OCI-LY7 (cell line): ENCODE measurements at places on chromosomes 5 and 9.

- no peak for DNase-seq
Observed at GRCh38 chr5:110769000-110769681, 30.3 kb downstream of the SLC25A46 start.

DNA sequence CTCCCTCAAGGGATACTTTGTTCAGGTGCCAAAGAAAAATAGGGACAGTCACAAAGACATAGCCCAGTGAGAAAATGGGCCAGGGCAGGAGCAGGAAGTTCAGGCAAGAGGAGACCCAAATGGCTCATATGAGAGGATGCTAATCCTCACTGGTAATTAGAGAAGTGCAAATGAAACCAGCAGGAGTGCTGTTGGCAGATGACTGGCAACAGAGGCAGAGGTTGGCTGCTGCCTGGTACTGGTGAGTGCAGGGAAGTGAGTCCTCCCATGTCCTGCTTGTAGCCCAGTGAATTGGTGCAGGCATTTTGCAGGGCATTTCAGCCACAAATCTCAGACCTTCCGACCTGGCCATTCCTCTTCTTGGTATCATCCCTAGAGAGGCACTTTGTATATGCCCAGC lies 23.5 kb downstream of the ODF2 start:
- no peak for DNase-seq

DNA sequence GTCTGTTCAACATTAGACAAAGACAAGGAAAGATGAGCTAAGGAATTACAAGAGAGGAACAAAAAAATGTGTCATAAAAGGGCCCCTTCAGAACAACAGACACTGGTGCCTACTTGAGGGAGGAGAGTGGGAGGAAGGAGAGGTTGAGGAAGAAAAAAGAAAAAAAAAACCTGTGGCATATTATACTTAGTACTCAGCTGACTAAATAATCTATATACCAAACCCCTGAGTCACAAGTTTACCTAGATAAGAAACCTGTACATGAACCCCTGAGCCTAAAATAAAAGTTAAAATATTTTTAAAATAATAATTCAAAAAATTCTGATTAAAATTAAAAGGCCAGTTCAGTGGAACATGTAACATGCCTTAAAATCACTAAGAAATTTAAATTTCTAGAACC lies 107.3 kb downstream of the MTREX start:
- no peak for DNase-seq

DNA sequence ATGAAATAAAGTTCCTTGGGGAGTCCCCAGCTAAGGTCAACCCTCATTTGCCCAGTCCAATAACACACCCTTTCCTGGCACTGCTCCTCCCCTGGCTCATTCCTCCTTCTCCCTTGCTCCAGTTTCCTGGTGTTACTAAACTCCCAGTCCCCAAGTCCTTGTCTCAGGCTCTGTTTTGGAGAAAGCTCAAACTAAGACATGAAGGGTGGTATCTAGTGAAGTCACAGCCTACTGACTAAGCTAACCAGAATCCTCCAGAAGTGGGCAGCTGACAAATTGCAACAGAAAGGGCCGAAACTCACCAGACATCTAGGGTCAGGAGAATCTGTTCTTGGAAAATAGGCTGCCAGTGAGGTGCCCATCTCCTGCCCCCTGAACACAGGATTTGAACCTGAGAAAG lies 118.7 kb upstream of the NEK6 start:
- no peak for DNase-seq

- no peak for DNase-seq
Observed at GRCh38 chr9:7347556-7347955, 452.0 kb downstream of the DMAC1 start.

- DNase-seq = no peak
Observed at GRCh38 chr9:72623156-72623555, 101.7 kb downstream of the TMC1 start.

DNA sequence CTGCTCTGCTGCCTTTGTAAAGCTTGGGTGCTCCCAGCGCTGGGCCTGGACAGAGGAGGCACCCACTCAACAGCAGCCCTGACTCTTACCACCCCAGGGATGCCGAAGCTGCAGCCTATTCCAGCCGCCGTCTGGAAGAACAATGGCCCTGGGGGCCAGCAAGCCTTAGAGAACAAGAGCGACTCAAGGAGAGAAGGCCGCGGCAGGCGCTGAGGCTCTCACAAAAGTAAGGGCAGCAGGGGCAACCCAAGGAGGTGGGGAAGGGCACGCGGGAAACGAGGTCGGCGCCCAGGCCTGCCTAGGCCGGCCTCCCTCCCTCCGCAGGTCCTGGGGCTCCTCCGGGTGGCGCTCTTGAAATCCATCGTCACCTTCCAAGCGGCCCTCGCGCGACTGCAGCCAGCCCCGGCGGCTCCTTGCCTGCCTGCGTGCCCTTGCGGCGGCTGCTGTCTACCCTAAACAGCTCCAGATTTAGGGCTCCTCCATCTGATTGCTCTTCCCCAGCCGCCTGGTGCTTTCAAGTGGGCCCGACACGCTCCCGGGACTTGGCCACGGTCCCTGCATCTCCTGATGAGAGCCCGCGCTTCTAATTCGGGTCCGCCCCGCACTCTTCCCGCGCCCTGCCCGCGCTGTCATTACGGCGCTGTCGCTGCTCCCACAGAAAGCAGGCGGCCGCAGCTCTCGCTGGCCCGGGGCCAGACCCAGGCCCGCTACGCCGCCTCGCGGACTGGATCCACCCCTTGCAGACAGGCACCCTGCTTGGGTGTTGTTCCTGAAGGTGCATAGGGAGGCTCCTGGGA lies 213.3 kb downstream of the SEMA6A start:
- no peak for DNase-seq

DNA sequence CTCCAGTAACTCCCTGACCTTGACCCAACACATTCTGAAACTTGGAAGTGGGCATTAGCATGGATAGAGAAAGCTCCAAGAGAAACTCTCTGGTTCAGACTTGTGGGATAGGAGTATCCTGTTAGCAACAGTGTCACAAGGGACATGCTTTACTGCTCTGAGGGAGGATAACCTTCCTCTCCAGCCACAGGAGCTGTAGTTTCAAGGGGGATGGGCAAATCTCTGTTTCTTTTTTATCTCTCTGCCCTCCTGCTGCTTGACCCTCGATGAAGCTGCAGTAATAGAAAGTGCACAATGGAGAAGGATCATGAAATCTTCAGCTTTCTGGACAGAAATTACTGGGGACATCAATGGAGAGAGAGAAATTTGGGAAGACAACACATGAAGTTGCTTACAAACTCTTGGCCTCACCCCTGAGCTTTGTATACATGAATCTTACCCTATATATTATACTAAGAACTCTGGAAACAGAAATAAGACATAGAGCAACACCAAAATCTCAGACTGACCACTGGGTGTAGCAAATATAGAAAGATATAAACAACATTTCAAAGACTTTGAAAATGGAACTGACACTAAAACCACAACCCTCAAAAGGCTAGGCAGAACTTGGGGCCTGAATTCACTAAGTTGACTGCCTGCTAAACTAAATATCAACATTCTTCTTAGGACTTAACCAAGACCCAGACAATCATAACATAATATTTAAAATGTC lies 471.0 kb upstream of the MEF2C start:
- DNase-seq = no peak

DNA sequence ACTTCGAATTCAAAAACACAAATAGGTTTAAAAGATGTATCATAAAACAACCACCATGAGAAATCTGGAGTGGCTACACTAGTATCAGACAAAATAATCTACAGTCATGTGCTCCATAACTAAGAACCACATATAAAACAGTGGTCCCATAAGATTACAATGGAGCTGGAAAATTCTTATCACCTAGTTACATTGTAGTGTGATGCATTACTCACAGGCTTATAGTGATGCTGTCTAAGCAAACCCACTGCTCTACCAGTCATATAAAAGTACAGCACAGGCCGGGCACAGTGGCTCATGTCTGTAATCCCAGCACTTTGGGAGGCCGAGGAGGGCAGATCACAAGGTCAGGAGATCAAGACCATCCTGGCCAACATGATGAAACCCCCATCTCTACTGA lies 160.1 kb downstream of the ROR2 start:
- no peak for DNase-seq

DNA sequence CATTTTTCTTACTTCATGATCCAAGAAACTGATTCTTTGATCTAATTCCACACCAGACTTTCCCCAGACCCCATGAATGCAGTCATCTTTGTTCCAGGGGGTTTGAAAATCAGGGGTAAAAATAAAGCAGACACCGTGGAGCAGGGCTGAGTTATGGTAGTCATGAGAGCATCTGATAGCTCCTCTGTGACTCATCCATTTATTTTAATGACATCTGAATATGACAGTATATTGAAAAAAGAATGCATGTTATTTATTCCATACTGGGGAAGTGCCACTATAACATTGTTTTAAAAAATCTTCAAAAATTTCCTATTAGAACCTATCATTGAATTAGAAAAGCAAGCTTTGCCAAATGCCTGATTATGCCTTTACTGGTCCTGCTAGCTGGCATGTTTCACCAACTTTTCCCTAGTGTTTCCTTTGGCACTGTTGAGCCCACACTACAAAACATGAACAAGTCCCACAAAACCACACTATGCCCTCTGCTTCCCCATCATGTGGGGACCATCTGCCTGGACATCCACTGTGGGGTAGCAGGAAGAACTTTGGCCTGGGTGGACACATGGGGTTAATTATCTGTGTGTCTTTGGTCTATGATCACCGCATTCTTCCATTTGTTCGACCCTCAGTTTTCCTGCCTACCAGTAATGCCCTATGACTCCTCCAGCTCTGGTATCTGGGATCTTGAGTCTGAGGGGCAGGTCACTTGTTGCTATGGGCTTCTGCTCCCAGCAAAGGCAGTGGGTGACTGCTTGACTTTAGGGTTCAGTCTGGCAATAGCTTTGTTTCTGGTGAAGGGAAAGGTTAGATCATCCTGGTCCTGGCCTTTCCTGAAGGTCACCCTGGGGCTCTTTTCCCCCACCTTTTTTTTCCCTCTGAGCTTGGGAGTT lies 82.7 kb upstream of the PANK3 start:
- no peak for DNase-seq

DNA sequence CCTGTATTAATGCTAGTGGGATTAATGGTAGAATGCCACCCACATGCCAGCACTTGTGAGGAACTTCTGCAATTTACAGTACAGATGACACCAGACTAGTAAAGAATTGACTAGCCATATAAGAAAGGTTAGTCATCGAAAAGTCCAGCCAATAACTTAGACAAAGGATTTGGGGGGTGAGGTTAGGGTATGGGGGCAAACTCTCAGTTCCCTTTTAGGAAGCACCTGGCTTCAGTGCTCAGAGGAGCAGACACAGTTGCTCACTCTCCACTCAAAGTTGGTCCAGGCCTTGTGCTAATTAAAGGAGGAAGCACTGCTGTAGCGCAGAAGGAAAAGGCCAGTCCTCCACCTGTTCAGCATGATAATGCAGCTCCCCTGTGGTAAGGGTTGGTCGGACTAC lies 25.2 kb downstream of the TGFBR1 start:
- peak; percentile 87 for DNase-seq
